ENCODE measurements at places on chromosomes 3 and 15.
A peak's percentile ranks its signal among the peaks of the same experiment; 100 is the strongest.

- DNase-seq: no peak
Observed at GRCh38 chr15:32152574-32152973, 122.3 kb downstream of the CHRNA7 start.

DNA sequence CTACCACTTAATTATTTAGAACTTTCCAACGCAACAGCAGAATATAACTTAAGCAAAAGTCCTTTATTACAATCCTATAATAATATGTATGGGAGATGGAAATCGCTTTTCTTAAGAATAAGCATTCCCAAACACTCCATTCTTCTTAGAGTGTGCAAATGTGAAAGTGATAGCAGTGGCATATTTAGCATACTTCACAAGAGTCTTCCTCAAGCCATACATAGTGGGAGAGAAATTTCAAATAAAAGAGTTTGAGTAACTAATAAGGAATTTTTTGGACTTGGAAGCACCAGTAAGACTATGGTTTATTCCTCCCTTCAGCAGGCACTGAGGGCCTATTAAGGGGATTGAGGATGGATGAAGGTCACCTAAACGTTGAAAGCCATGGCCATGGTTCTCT is 22.1 kb upstream of the BNC1 start:
- no peak for DNase-seq

DNA sequence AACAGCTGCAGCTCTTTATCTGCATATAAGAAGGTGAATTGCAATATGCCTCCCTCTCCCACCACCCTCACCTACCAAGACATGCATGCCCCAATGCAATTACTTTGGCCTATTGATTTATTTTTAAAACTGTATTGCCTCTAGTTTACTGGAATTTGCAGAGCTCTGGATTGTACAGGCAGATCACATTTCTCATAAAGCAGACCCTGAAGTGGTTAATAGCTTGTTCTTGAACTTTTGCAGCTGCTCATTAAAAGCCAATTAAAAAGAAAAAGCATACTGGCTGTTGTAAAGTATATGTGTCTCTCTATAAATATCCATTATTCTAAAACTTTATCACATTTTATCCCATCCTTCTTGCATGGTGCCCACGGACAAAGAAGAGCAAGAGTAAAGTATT is 221.5 kb upstream of the TOPAZ1 start:
- DNase-seq: no peak

GRCh38 chr3:3951071-3951470 is 151.8 kb downstream of the LRRN1 start:
- DNase-seq: no peak

DNA sequence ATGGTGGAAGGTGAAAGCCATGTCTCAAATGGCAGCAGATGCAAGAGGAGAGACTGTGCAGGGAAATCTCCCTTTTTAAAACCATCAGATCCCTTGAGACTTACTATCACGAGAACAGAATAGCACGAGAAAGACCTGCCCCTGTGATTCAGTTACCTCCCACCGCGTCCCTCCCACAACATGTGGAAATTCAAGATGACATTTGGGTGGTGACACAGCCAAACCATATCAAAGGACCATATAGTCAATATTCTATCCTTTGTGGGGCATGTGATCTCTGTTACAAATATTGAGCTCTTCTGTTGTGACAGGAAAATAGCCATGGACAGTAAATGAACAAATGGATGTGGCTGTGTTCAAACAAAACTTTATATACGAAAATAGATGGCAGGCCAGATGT is 77.2 kb upstream of the ACKR4 start:
- DNase-seq: no peak

- no peak for DNase-seq
Observed at GRCh38 chr3:52076896-52077780, 20.8 kb upstream of the DUSP7 start.

GRCh38 chr3:134864636-134865035 is 69.6 kb downstream of the EPHB1 start:
- no peak for DNase-seq

- no peak for DNase-seq
Observed at GRCh38 chr3:55204417-55204816, 276.6 kb upstream of the LRTM1 start.

DNA sequence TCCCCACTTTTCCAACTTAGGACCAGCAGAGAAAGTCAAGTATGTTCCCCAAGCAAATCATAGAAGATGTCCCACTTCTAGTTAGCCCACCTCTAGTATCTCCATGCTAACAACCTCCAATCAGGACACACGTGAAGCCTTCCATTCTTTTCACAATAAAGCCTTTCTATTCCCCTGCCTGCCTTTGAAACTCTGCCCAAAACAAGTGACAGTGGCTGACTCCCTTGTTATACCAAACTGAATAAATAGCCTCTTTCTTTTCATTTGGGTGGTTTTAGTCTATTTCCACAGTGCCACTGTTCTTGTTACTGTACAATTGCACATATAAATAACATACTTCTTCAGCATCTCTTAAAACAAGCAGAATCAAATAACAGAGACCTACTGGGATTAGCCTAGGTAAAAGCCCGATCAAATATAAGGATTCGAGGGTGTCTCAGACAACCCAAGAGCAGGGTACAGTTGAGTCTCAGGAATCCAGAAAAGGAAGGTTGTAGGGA is 118.0 kb upstream of the NPHP3 start:
- DNase-seq: no peak

DNA sequence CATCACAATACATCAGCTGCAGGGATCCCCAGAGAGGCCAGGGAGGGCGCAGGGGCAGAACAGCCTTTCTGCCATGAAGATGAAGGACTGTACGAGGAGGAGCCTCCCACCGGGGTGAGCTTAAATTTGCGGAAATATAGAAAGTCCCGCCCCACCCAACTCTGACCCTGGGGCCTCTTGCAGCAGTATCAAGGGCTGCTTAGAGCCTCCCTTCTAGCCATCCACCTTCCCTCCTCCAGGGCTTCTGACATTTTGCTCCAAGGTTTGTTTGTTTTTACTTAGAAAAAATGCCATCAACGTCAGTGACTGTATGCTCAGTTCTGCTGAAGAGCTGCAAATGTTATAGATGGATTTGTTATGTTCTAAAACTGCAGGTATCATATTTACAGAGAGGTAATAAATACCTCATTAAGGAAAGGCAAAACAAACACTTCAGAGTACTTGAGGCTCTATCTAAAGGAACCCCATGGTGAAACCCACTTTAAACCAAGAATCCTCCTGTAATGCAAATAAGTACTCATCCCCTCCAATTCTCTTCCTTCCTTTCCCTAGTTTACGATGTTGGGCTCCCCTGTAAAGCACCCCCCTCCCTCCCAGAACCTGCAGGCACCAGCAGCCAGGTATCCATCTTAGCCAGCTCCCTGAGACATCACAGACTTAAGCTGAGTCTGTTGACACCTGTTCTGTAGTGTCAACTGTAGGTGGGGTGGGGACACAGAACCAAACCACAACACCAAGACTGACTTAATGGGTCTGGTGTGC is 30.5 kb downstream of the RFTN1 start:
- DNase-seq: no peak

DNA sequence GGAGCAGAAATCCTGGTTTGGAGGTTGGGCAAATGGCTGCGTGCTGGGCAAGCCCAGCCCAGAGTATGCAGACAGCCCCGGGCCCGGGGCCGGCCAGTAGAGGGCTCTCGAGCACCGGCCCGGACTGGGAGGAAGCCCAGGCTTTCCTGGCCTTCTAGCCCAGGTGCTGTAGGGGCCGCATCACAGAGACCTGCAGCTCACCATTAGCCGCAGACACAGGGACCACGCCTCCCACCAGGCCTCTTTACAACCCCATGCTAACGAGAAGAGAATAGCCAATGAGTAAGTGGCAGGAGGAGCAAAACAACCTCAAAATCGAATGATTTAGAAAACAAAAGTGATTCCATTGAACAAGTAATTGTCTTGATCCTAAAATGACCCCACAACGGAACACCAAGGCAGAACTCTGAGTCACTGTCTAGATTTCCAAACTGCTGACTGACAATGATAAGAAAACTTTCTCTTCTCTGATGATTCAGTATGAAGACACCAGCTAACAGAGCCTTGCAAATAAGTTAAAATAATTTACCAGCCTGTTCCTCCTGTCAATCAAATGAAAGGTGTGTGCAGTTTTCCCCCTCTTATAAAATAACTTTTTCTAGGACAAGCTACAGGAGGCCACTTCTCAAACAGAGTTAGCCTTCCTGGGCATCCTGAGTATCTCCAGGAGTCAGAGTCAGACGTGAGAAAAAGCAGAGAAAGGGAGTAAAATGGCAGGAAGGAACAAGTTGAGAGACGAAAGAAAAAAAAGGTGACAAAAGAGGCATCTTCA is 102.2 kb downstream of the DGKG start:
- DNase-seq: peak; percentile 42

DNA sequence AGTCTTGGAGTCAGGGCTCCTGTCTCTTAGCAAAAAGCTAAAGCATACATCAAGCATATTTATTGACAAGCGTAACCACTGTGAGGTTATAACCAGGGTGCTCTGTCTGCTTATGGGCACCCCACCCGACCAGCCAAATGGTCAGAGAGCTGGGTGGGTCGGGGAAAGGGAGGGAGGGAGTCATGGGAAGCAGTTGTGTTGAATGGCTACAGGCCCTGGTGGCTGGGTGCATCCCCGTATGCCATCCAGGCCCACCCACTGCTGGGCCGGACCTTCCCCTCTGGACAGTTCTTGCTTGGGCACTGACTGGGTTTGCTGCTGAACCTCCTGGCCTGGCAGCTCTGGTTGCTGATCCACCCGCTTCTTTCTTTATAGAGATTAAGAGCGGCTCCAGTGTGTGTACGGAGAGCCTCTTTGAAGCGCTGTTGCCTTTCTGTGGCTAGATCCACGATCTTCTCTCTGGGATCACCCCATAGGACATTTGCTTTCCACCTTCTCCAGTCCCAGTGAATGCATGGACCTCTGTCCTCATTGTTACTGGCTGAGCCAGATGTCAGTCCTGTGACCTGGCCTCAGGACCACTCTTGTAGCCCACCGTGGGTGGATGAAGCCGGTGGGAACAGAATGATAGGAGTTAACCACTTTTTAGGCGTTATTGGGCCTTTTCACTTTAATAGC is 59.6 kb downstream of the SMAD3 start:
- DNase-seq: no peak

GRCh38 chr3:185330644-185331043 is 32.3 kb upstream of the MAP3K13 start:
- DNase-seq: no peak

DNA sequence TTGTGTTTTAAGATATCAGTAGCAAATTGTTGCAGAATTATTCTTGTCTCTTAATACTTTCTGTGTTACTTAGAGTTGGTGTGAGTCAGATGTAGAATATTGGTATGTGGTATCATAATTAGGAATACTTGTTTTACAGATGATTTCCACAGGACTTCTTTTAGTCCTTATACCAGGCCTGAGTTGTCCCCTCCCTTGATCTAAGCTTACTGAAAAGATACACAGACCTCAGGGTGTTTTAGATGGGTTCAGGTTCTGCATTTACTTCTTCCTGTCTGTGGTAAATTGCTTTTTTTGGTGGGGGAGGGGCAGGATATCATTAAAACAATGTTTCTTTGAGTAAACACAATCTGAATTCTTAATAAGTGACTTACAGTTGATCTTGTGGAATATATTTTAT is 14.2 kb downstream of the DZIP3 start:
- DNase-seq: peak; percentile 18

GRCh38 chr3:129745253-129745652 is 138.8 kb upstream of the PLXND1 start:
- no peak for DNase-seq

GRCh38 chr15:61743345-61743909 is 316.8 kb downstream of the VPS13C start:
- DNase-seq: no peak

DNA sequence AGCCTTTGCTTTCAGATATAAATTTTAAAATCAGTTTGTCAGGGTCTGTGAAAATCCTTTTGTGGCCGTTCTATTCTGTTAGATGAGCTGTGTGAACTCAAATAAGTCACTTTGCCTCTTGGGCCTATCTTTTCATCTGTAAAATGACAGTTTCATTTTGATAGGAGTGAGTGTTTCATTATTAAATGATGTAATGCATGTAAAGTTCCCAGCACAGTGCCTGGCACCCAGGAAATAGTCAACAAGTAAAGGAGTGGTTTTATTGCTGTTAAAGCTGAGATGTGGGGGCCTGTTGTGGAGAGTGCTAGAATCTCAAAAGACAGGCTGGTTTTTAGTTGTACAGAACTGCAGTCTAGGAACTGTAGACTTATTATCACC is 394.5 kb upstream of the CFAP20DC start:
- no peak for DNase-seq

- DNase-seq: no peak
Observed at GRCh38 chr15:92600856-92601255, 54.7 kb downstream of the FAM174B start.

DNA sequence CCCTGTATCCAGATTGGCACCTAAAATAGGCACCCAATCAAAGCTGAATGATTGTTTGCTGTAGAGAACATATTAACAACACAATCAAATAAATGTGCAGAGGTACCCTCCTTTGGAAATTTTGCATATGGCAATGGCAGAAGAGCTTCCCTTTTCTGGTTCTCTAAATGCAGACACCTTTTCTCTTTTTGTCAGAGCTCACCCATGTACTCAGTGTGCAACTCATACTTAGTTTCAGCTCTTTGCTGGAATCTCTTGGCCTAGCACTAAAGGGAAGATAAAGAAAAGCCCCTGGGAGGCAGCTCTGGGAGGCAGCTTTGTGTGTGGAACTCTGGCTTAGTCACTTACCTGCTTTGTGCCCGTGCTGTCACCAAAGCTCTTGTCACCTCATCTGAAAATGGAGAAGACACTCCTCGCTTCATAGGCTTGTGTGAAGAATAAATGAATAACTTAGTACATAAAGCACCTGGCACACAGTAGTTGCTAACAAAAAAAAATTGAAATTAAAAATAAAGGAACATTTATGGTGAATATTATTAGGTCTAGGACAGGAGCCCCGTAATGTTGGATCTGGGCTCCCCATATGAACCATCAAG is 28.8 kb downstream of the ST6GAL1 start:
- DNase-seq: no peak

GRCh38 chr3:81339040-81339845 is 422.2 kb downstream of the GBE1 start:
- DNase-seq: no peak

- no peak for DNase-seq
Observed at GRCh38 chr3:169600732-169601131, 62.8 kb downstream of the MECOM start.

Measured in GDM1 (cell line).